Psoas muscle (tissue), 8 donors: ENCODE measurements at places on chromosomes 12 and 14. TPM values are rescaled to one million over a fixed set of nuclear protein-coding genes. Genes with fewer than 3 reads are reported as not detected.

DNA sequence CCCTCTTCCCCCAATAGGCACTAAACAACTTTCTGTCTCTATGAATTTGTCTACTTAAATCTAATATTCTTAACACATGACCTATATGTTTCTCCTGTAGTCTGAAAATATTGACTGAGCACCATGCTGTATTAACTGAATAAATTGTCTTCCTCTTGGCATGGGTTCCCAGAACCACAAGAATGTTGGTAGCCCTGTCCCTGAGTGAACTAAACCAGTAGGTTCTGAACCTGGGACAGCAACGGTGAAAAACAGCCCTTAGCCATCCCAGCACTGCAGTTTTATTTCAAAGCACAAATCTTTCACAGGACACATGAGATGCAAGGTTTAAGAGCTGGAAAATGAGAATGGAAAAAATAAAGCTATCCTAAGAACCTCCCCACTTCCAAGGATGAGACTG is 20.4 kb upstream of the HSP90B1 start:
- H3K36me3 ChIP-seq: no peaks in the 10 kb centered on the region
- no peak overlapping the region for H3K4me3 ChIP-seq
- no peaks in the 10 kb centered on the region for H3K27me3 ChIP-seq
- H3K27ac ChIP-seq: no peak overlapping the region
- H3K4me1 ChIP-seq: peaks cover 11% of the 10 kb centered on the region
- DNase-seq: no peak

- no peak overlapping the region for H3K4me3 ChIP-seq
- no peaks in the 10 kb centered on the region for H3K27me3 ChIP-seq
- no peaks in the 10 kb centered on the region for H3K36me3 ChIP-seq
- no peak for DNase-seq
- H3K4me1 ChIP-seq: peaks cover 16% of the 10 kb centered on the region
Measured at GRCh38 chr14:70123796-70124195, 65.0 kb downstream of the SLC8A3 start.

- DNase-seq: no peak
- H3K4me1 ChIP-seq: no peaks in the 10 kb centered on the region
- no peak overlapping the region for H3K4me3 ChIP-seq
- H3K27me3 ChIP-seq: peaks cover 14% of the 10 kb centered on the region
Measured at GRCh38 chr14:78319887-78320635, 149.9 kb downstream of the NRXN3 start.

DNA sequence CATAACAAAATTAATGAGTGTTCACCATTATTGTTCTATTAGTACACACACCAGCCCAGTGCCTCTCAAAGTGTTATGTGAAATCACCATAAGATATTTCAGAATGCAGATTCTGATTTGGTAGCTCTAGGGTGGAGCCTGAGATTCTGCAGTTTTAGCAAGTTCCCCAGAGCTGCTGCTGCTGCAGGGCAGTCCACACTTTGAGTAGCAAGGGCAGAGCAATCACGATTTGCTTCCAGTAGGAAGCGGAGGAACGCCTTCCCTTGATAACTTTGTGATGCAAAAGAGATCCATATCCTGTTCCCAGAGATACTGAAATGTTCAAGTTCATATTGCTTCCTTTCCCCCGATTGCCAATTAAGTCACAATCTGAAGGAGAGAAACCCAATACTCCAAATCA is 57.9 kb downstream of the SLC17A8 start:
- H3K4me1 ChIP-seq: no peaks in the 10 kb centered on the region
- H3K27ac ChIP-seq: no peak overlapping the region

DNA sequence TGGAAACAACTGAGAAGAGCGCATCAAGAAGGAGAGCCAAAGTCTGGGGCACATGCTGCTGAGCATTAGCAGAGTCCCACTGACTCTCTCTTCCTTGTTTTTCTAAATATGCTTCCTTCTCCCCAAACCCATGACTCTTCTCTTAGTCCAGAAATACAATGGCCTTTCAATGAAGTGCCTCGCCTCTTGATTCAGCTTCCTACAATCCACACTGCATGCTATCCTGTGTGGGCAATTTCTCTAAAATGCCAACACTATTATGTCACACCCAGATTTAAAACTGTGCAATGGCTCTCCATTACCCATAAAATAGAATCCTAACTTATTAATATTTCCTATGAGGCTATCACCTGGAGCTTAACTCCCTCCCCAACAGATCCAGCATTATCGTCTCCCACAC is 198.6 kb downstream of the RPAP3 start:
- no peak overlapping the region for H3K27ac ChIP-seq
- no peaks in the 10 kb centered on the region for H3K4me1 ChIP-seq
- no peak overlapping the region for H3K4me3 ChIP-seq
- H3K27me3 ChIP-seq: no peaks in the 10 kb centered on the region

- no peak overlapping the region for H3K27ac ChIP-seq
- H3K36me3 ChIP-seq: no peaks in the 10 kb centered on the region
- DNase-seq: no peak
- H3K27me3 ChIP-seq: no peaks in the 10 kb centered on the region
Measured at GRCh38 chr14:59251811-59252771, 63.6 kb downstream of the DAAM1 start.

GRCh38 chr14:58805057-58805456 is 167.3 kb downstream of the DACT1 start:
- no peak overlapping the region for H3K4me3 ChIP-seq
- peak; percentile 36 for DNase-seq
- H3K27ac ChIP-seq: no peak overlapping the region
- H3K27me3 ChIP-seq: no peaks in the 10 kb centered on the region
- no peaks in the 10 kb centered on the region for H3K36me3 ChIP-seq

DNA sequence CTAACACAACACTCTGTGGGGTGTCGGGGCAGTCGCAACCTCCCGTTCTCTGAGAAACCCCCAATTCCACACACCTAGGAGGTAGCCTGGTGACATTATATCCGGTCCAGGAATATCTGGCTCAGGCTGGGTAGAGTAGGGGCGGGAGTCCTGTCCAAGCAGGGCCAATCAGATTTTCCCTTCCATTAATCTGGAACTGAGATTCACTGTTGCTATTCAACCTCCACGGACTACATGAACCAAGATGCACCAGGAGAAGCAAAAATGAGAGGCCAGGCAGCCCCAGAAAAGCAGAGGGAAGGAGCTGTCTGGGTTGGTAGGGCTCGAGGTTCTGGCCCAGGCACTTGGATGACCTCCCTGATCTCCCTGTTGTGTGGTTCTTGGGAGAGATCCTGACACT is 51.0 kb downstream of the NINJ2 start:
- H3K27ac ChIP-seq: no peak overlapping the region
- H3K4me1 ChIP-seq: peaks cover 34% of the 10 kb centered on the region
- no peak overlapping the region for H3K4me3 ChIP-seq
- DNase-seq: no peak
- no peaks in the 10 kb centered on the region for H3K36me3 ChIP-seq
- H3K27me3 ChIP-seq: no peaks in the 10 kb centered on the region

The SPATA7 gene
- 4.2 TPM for total RNA-seq

The SERPINA1 gene
- 4.6 TPM for total RNA-seq

The TMCC3 gene
- total RNA-seq: 18.2 TPM

The KCNA5 gene
- total RNA-seq: 2.0 TPM

The SLC16A7 gene
- 7.3 TPM for total RNA-seq
